ENCODE measurements at places on chromosomes 11 and 22.
A peak's percentile ranks its signal among the peaks of the same experiment; 100 is the strongest.

GRCh38 chr11:31326470-31327148 is 42.9 kb downstream of the DCDC1 start:
- no peak for DNase-seq

GRCh38 chr11:134949121-134950090 is 537.4 kb upstream of the B3GAT1 start:
- peak; percentile 35 for DNase-seq

DNA sequence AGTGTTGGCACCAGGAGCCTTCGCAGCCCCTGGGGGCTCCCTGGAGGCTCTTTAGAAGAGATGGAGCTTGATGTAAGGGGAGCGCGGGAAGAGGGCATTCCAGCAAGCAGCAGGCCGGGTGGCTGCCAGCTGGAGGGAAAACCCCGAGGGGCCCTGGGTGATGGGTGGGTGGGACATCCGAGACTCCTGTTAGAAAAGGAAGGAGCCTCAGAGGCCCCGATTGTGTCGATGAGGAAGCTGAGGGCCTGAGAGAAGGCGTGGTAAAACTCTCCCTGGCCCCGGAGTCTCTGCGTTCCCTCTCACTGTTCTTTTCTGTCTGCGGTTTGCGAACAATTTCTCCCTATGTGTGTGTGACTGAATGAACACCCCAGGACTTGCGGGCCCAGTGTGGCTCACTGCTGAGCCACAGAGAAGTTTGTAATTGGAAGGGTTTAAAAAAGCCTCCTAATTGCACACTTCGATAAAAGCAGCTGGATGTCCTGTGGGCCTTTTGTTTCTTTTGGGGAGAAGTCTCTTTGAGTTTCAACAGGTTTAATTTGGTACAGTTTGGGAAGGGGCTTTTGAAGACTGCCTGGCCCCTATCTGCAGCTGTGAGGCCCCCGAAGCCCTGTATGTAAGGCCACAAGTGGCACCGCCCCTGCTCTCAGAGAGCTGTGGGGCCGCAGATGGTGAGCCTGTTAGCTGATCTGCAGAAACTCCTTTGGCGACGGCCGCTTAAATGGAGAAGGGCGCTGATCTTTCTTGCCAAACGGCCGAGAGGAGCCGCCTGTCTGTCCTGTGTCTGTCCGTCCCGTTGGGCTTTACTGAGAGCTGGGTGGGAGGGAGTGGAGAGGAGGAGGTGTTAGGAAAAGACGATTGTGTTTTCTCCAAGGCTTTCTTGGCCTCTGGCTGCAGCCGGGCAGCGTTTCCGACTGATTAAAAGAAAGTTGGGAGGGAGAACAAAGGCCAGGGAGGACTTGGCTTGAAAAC is 2.0 kb downstream of the FBLN1 start:
- DNase-seq, result peak; percentile 48

DNA sequence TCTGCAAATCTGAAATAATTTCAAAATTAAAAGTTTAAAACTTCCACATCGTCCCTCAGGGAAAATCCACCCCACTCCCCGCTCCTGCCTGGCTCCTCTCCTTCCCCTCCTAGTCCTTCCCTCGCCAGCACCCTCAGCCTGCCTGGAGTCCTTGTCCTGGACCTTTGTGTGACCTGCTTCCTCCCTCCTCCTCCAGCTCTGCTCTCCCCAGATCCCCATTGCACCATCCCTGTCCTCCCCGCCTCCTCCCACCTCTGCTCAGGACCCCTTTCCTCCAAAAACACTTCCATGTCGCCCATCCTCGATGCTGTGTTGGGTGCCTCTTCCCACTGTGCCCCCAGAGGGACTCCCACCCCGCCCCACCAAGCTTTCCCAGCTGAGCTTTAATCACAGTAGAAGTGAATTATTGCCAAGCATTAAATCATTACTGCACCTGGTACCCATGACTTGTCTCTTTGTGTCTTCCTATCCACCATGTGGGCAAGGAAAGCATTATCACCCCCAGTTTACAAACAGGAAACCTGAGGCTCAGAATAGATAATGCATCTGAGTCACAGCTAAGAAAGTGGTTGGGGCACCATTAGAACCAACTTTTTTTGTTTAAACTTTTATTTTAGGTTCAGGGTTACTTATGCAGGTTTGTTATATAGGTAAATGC is 2.4 kb upstream of the ZP1 start:
- DNase-seq, result no peak

DNA sequence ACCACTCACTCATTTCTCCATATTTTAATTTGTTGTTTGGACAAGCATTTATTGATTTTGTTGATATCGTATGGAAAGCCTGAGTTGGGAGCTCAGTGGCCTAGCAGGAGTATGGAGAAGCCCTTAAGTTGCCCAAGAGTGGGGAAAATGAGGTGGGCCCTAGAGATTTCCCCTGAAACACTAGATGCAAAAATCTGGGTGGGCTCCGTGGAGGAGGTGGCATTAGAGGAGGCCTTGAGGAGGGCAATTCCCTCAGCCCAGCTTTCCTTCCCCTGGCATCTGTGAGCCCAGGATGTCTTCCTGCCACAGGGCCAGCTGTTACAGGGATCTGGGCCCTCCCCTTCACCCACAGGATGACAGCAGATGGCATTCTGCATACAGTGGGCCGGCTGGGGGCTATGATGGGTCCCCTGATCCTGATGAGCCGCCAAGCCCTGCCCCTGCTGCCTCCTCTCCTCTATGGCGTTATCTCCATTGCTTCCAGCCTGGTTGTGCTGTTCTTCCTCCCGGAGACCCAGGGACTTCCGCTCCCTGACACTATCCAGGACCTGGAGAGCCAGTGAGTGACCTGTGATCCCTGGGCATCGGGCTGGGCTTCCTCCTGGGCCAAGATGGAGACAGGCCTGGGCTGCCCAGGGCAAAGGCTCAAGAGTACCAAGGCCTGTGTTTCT is 21.6 kb upstream of the SLC22A12 start:
- DNase-seq, result no peak

DNA sequence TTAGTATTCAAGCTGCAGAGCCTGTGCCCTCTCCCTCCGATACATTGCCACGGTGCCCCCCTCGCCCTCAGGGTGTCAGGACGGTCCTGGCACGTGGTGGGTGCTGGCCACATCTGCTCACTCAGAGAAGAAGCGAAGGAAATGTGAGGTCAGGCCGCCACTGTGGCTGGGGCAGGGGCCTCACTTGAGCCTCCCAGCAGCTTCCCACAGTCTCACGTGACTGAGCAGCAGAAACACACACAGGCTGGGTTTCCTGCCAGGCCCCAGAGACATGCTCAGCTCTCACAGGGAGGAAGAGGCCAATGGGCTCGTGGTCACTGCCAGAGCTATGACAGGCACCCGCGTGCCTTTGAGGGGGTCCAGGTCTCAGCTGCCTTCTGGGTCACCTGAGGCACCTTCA is 37.9 kb upstream of the PRR5 start:
- no peak for DNase-seq

DNA sequence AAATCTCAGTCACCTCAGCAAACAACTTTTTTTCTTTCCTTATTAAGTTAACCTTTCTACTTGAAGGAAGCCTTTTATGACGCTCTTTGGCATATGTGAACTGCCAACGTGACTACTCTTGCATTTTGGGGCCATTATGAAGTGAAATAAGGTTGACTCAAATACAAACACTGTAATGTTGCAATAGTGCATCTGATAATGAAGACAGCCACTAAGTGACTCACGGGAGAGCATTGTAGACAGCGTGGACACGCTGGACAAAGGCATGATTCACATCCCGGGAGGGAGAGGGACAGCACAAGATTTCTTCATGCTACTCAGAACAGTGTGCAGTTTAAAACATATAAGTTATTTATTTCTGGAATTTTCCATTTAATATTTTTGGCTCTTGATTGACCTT is 560.8 kb downstream of the ETS1 start:
- peak; percentile 97 for DNase-seq

- peak; percentile 60 for DNase-seq
These were observed 149.1 kb downstream of the SHANK2 start for GRCh38 chr11:71103266-71103665.

All from epithelial cell of esophagus (primary cell).